ENCODE measurements at places on chromosomes 4 and X. TPM values are rescaled to one million over a fixed set of nuclear protein-coding genes. Genes with fewer than 3 reads are reported as not detected.

TEX13C gene
- total RNA-seq = not detected

BMPR1B gene
- 0.07 TPM for total RNA-seq

SYTL4 gene
- total RNA-seq = not detected

ALAS2 gene
- total RNA-seq = not detected

TDO2 gene
- not detected for total RNA-seq

GUCY1B1 gene
- total RNA-seq = 0.20 TPM

LAS1L gene
- 43.2 TPM for total RNA-seq

MTMR8 gene
- total RNA-seq = 4.9 TPM

CCSER1 gene
- total RNA-seq = not detected

ADAMTS3 gene
- total RNA-seq = not detected

PRKX gene
- 125 TPM for total RNA-seq

TLR3 gene
- 0.41 TPM for total RNA-seq

STOX2 gene
- total RNA-seq = 0.02 TPM

GPR34 gene
- not detected for total RNA-seq

CHRNA9 gene
- 0.64 TPM for total RNA-seq

COL4A5 gene
- total RNA-seq = not detected

CABS1 gene
- not detected for total RNA-seq

PTTG2 gene
- 1.9 TPM for total RNA-seq

GAB1 gene
- total RNA-seq = 0.30 TPM

SPANXN3 gene
- total RNA-seq = not detected

KLB gene
- not detected for total RNA-seq

ASB9 gene
- total RNA-seq = 0.77 TPM

SPATA18 gene
- 0.09 TPM for total RNA-seq

All from T-helper 2 cell treated with Interferon-gamma antibody and Interleukin-4, amounts not matched to agents 100 ng/mL and 5 ng/mL, for 36 hours (primary cell).